Left lobe of liver (tissue), 2 donors: ENCODE measurements at places on chromosomes 3 and 15. TPM values are rescaled to one million over a fixed set of nuclear protein-coding genes. Genes with fewer than 3 reads are reported as not detected.
A peak's percentile ranks its signal among the peaks of the same experiment; 100 is the strongest.

Gene QRICH1
- 33.4 TPM for total RNA-seq

Gene UROC1
- 112 TPM for total RNA-seq

Gene DNAH12
- 0.20 TPM for total RNA-seq

Gene PLSCR2
- not detected for total RNA-seq

GRCh38 chr15:90337256-90337655 lies 14.8 kb upstream of the ZNF774 start:
- no peak for DNase-seq

Gene KLF15
- 105 TPM for total RNA-seq

- no peak for DNase-seq
These were observed 308.3 kb upstream of the CCDC54 start for GRCh38 chr3:107068980-107069379.

DNA sequence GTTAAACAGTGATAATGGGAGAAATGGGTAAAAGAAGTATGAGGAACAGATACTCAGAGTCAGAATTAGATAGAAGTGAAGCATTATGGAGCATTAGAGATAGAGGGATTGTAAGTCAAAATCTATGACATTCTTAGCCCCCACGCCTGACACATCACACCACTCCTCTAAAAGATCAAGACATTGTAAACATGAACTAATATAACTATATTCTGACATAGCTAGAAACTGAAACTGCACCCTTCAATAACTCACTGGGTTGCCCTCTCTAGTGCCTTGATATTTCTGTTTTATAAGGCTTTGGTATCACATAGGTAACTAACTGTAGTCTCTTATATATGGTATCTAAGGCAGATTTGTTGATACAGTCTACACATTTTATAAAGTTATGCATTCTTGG lies 684.3 kb upstream of the DPPA4 start:
- DNase-seq: no peak

DNA sequence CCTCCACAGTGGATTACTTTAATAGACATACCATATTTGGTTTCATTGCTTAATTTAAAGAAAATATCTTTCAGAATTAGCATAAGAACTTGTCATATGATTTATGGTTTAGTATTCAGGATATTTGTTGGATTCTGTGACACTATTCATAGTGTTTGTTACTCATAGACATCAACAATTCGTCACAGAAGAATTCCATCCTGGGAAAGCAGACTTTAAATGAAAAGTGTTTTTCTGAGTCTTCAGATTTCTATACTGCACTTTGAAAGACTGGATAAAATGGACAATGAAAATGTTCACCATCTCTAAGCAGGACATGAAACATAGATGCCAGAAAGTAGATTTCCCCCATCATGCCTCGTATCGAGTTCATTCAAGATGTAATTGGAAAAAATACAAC lies 435.6 kb upstream of the ONECUT1 start:
- DNase-seq: no peak

Gene EIF4E3
- total RNA-seq: 7.6 TPM

GRCh38 chr3:21888656-21889055 lies 137.6 kb upstream of the ZNF385D start:
- DNase-seq: no peak

DNA sequence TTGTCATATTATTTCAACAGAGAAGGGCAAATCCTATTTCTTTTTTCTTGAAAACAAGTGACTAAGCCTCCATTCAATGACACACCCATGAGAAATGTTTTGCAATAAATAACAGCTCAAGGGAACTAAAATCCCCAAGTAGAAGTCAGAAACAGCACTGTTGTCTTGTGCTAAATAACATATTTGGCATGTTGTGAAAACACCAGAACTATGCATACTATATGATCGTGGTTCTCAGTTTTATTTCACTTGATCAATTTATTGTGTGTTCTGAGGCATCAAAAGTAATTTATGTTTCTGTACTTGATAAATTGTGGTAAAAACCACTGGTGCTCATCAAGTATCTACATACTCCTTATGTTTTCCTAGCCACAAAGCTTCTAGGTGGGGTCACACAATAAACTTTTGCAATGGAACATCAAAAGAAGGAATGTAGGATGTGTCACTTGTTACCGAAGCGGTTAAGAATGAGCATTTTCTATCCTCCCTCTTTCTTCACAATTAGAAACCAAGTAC lies 691.7 kb upstream of the CBLB start:
- DNase-seq: no peak

Gene IL5RA
- total RNA-seq: not detected

Gene HGD
- 510 TPM for total RNA-seq

Gene GHSR
- not detected for total RNA-seq

Gene NEK10
- 2.4 TPM for total RNA-seq

- no peak for DNase-seq
These were observed 51.5 kb upstream of the SLCO2A1 start for GRCh38 chr3:134081211-134081610.

Gene CCR2
- 0.33 TPM for total RNA-seq

DNA sequence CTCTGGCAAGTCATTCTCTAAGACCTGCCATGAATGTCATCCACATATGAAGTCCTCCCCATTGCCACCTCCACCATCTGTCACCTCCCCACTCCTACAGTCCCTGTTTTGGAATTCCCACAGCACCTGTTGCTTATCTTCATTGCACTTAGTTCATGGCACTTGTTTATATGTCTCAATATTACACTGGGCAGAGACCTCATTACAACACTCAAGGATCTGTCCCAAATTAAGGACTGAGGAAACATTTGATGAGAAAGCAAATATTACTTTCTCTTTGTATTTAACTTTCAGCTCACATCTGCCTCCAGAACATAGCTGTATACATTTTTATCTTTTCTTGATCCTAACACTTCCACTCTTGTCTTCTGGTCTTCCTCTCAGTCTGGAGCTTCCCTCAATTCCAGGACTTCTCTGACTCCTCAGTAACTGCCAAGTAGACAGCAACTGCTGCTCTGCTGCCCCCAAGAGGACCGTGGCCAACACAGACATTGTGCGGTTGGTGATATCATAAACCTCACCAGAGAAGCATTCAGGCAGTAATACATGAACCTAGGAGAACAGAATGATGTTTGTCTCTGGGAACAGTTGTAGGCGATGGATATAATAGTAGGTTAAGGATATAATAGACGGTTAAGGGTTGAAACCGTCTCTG lies 45.0 kb upstream of the FGF12 start:
- DNase-seq: peak; percentile 65

DNA sequence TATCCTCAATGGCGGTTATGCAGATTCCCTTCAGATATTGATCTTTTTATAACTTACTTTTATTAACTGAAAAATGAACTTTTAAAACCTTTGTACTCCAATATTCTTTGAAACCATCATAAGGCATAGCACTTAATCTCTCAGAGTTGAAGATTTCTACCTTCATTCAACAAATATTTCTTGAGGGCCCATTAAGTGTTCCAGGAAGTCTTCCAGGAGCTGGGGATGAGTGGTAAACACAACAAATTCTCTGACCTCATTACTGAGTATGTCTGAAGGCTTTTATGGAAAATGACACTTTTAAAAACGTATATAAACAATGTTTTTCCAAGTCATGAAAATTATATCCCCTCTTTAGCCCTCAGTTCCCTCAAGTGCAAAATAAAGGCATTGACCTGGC lies 575.3 kb upstream of the IL12A start:
- no peak for DNase-seq

Gene TEX55
- not detected for total RNA-seq

DNA sequence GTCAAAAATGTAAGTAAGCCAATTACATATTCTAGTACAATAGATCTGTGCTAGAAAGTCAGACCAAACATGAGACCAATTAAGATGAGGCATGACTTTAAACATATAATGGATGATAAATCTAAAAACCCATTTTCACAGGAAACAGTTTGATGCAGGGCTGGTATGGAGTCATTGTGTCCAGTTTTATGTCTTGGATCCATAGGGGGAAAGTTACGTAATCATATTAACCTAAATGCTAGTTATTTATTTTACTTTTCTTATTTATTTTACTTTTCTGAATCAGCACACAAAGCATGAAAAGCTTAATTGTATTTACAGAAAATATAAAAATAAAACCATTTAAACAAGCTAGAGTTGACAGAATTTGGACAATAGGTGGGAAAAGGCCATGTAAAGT lies 26.3 kb upstream of the TMCC1 start:
- no peak for DNase-seq

- DNase-seq: no peak
These were observed 28.1 kb downstream of the ATRIP start for GRCh38 chr3:48474619-48475018.

- no peak for DNase-seq
These were observed 28.5 kb downstream of the LRRC49 start for GRCh38 chr15:70920981-70921696.
